ENCODE measurements at places on chromosomes 16 and 17.

DNA sequence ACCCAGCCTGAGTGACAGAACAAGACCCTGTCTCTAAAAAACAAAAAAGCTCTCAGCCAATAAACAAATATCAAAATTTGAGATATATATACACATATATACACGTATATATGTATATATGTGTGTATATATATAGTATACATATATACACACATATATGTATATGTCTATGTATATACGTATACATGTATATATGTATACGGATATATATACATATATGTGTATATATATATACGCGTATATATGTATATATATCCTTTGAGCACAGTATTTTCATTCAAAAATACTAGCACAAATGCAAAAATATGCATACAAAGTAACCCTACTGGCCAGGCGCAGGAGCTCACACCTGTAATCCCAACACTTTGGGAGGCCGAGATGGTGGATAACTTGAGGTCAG, 13.0 kb downstream of the MTMR4 start:
- no peak for DNase-seq

DNA sequence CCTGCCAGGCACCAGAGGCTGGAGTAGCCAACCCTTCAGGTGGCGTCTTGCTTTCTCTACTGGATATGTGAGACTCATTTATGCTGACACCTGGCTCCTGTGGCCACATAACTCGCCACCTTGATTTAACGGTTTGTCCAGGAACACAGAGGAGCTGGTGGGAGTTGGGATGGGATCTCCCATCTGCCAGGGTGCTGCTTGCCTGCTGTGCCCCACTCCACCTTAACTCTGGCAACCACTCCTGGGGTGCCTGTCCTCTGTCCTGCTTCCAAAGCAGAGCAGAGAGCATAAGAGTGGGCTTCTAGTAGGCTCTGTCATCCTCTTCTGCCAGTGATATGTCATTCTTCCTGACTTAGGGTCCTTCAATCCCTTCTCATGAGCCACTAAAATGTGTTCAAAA, 63.4 kb upstream of the ZNF423 start:
- no peak for DNase-seq

GRCh38 chr17:79834565-79835469, 4.4 kb downstream of the CBX4 start:
- DNase-seq, result peak; percentile 50

- DNase-seq, result peak; percentile 11
These were observed 7.4 kb upstream of the B9D1 start for GRCh38 chr17:19369846-19370492.

GRCh38 chr17:429589-429988, 77.0 kb upstream of the RPH3AL start:
- no peak for DNase-seq

GRCh38 chr17:17837380-17837821, 615 bp upstream of the SREBF1 start:
- DNase-seq, result no peak

- DNase-seq, result no peak
These were observed 207.4 kb downstream of the MAF start for GRCh38 chr16:79393127-79393526.

GRCh38 chr17:47813512-47814031, 8.0 kb downstream of the OSBPL7 start:
- DNase-seq, result no peak

DNA sequence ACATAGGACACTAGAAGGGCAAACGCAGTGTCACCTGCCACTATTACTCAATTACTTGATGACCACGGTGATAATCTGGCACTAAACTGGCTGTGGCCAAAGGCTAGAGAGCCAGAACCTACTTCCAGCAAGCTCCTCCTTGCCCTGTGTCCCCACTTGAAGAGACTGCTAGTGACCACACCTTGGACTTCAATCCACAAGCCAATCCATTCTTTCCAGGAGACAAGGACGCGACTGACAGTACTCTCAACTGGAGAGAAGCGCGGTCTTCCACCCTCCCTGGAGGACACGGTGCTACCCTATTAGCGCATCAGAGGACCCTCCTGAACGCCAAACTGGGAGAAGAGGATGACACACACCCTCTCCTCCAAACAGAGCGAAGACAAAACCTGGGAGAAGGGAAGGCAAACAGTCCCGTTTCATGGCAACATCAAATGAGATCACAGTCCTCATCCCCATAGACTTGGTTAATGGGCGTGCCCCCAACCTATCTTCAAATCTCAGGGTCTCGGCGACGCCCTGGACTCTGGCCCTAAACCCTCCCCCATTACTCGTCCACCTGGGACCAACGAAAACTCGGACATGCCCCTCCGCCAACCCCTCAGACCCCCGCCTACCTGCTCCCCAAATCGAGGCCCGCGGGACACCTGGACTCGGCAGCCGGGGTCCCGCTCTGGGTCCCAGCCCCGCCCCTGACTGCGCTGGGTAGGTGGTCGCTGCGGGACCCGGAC, 508 bp downstream of the FLCN start:
- peak; percentile 4 for DNase-seq

DNA sequence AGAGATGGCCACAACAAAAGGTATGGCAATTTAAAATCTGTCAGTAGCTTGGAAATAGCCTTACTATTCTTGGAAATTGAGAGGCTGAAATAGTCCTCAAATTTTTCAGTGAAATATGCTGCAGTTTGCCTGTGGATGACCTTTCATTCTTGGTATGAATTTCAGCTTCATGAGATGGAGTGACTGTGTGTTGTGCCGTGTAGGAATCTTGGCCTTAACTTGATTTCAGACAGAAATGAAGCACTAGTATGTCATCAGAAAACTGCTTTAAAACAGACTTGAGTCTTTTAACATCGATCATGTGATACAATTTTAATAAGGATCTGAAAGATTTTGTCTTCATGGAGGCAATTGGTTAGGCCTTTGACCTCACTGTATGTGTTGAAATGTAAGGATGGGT, 247.2 kb downstream of the CNTNAP4 start:
- no peak for DNase-seq

- DNase-seq, result no peak
These were observed 146.0 kb upstream of the RCVRN start for GRCh38 chr17:10051112-10051511.

DNA sequence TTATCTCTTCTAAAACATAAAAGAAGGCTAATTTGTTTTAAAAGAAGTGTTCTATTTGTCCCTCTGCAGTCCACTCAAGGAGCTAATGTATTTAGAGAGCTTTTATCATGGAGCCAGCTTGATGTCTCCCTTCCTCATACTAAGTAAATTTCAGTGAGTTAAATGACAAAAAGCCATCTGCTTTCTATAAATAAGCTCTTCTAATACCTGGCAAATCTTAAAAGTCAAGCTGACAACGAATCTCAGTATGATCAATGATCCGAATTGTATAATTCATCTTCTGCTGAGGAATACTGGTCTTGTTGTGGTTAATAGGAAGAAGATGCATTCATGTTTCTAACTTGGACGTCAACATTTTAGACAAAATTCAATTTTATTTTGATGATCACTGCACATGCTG, 1390.7 kb downstream of the CDH8 start:
- no peak for DNase-seq

- no peak for DNase-seq
These were observed 970 bp upstream of the TRAF7 start for GRCh38 chr16:2154533-2155090.

- DNase-seq, result no peak
These were observed 1.4 kb upstream of the SLFN11 start for GRCh38 chr17:35374766-35375344.

- no peak for DNase-seq
These were observed 14.6 kb downstream of the CRAMP1 start for GRCh38 chr16:1626776-1627175.

DNA sequence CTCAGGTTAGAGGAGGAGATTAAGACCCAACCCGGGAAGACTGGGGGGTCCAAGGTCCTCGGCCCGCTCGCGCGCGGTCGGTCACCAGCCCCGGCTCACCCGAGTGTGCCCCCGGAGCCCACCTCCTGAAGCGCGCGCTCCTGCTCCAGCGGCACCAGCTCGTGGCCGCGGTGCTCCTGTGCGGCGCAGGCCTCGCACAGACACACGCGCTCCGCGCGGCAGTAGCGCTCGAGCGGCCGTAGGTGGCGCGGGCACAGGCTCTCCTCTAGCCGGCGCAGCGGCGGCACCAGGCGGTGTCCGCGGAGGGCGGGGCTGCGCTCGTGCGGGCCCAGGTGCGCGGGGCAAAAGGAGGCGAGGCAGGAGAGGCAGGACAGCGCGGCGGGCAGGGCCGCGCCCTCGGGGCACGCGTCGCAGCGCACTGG, 618 bp downstream of the TRIM47 start:
- peak; percentile 62 for DNase-seq

DNA sequence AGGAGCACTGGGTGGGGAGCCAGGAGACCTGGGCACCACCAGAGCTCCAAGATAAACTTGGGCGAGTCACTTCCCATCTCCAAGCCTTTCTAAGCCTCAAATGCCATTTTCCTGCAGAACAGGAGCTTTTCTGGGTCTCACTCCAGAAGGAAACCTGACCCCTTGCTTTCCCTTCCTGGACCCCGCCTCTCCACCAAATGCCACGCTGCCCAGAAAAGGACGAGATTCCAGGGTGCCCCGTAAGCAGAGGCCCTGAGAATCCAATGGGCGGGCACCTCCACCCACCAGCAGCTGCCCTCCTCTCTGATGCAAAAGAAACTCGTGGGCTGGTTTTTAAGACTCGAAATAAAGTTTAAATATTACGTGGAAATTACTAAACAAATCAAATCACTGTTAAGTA, 31.3 kb downstream of the ZNF423 start:
- DNase-seq, result no peak

DNA sequence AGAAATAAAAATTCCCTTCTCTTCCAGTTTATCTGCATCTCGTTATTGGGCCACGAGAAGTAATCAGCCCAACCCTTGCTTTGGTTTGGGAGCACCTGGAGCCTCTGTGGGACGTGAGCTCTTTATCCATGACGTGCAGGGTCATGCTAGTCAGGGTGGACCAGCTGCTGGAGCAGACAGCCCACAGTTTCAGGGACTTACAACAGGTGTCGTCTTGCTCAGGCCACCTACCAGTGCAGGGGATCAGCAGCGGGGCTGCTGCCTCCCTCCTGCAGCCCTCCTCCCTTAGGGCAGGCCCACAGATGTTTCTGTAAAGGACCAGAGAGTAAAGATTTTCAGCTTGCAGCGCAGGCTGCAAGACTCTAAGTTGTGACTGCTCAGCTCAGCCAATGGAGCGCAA, 16.9 kb downstream of the ADAD2 start:
- no peak for DNase-seq

DNA sequence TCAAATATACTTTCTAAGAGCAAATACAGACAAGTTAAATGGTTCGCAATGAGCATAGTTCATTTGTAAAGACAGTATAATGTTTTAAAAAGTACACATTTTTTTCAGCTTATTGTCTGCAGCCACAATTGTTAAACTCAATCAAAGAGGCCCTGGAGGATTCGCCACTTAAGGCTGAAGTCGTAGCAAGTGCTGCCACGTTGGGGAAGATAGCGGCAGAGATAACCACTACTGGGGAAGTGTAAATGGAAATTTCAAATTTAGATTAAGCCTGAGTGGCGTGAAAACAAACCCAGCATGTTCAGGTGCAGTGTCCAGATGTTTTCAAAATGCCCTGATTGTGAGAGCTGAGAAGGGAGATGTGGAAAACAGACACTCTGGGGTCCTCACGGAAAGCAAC, 8.4 kb downstream of the PMP22 start:
- no peak for DNase-seq

GRCh38 chr16:4696172-4696904, 3.0 kb downstream of the NUDT16L1 start:
- no peak for DNase-seq

- no peak for DNase-seq
These were observed 403.8 kb downstream of the SHISA9 start for GRCh38 chr16:13305019-13305755.

- DNase-seq, result no peak
These were observed 14.2 kb upstream of the CCL1 start for GRCh38 chr17:34377078-34377823.

- DNase-seq, result no peak
These were observed 38.2 kb upstream of the ARL6IP1 start for GRCh38 chr16:18839555-18839954.

DNA sequence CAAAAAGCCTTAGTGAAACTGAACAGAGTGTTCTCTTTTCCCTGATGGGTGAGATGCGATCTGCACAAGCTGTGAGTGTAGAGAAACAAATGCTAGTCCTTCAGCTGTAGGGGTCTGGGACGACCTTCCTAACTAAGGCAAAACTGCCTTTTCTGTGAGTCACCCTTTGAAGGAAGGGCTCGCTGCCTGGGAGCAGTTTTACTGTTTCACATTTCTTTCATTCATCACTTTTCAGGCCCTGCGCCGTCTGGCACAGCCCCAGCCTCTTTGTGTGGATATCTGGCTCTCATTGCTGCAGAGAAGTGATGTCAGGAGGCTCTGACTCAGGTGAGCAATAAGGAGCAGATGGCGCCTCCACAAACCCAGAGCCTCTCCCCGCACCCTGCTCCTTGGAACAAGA, 57.4 kb downstream of the HS3ST3A1 start:
- no peak for DNase-seq

- no peak for DNase-seq
These were observed 21.7 kb downstream of the KRT23 start for GRCh38 chr17:40915721-40916256.

GRCh38 chr16:22195695-22196558, 10.2 kb upstream of the EEF2K start:
- DNase-seq, result peak; percentile 87

DNA sequence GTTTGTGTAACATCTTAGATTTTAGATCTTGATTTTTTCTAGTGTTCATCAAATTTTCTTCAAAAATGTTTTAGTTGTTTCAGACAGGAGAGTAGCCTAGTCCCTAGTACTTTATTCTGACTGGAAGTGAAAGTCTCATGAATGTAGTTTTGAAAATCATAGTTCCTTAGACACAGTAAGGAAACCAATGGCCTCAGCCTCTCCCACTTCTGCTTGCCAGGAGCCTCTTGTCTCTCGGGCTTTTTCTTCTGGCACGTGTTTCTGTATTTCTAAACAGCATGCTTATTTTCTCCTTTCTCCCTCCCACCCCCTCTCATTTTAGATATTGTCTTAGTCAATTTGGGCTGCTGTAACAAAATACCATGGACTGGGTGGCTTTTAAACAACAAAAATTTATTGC, 9.8 kb downstream of the SLFN5 start:
- DNase-seq, result no peak

- DNase-seq, result no peak
These were observed 71.5 kb downstream of the SEC14L1 start for GRCh38 chr17:77212081-77212832.

DNA sequence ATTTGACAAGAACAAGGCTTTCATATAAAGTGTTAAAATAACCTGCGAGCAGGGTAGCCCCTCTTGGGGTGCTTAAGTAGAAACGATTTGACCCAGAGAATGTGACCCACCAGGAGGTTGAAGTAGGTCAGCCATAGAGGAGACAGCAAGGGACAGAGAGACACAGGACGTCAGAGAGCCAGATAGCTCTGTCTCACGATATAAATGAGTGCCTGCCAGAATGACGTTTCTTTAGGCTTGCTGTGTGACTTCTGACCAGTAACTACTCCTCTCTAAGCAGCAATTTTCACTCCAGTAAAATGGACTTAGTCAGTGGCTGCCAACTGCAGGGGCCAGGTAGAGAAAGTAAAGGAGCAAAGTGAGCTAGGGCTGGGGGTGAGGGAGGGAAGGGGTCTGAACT, 473.0 kb upstream of the C16orf82 start:
- DNase-seq, result no peak

GRCh38 chr17:75720656-75721462, at the start of gene ITGB4:
TSS of gene ITGB4 (plus strand) at chr17:75721459. CDS start at chr17:75724704, 3,245 bp downstream.
- DNase-seq, result peak; percentile 58

All from T-helper 9 cell (primary cell).